Hepatic stellate cell (primary cell): ENCODE measurements at places on chromosomes 6 and 20.

DNA sequence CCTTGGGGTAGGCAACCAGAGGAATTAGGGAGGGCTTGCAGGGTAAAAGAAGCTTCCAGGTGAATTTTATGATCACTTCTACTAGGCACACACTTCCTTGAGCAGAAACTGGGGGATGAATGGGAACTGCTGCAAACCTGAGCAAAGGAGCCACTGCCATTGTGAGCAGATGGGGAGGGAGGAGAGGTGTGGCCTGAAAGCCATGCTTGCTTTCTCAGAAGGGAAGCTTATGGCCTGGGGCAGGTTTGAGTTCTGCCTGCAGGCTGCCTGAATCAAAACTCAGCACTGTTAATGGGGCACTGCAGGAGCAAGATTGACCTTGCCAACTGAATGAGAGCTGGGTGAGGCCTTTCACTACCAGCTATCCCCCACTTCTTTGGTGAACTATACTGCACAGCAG is 328.1 kb downstream of the NKAIN2 start:
- DNase-seq: no peak

GRCh38 chr6:7684076-7684475 is 41.8 kb upstream of the BMP6 start:
- DNase-seq: no peak

DNA sequence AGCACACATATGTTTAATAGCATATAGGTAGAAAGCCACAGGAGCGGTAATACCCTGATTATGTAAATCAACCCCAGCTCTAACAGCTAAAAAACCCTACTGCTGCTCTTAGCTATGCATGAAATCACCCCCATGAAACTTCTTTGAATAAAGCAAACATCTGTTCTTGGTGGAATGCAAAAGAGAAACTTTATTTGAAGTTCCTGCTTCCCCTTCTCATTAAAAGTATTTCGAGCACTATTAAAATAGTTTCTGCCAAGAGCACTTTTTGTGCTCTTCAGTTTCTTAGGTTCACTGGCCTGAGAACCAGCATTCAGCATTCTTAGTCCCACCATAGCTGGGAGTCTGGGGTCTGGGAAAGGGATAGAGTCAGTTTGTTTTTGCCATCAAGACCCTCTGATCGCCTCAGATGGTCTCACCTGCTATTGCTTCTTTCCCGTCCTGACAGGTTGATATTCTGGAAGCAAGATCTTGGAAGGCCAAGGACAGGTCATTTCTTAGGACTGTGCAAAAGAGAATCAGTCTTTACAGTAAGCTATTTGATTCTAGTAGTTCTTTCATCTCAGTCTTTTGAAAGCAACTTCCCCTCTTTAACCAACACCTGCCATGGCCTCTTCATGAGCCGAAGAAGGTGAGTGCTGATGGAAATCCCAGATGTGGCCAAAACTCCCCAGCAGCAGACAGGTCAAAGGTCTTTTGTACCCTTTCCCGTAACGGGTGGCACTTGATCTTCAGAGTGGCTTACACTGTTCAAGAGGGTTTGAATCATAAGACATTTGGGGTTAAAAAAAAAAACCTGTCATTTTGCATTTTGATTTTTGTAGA is 76.5 kb upstream of the TMEM170B start:
- DNase-seq: no peak

DNA sequence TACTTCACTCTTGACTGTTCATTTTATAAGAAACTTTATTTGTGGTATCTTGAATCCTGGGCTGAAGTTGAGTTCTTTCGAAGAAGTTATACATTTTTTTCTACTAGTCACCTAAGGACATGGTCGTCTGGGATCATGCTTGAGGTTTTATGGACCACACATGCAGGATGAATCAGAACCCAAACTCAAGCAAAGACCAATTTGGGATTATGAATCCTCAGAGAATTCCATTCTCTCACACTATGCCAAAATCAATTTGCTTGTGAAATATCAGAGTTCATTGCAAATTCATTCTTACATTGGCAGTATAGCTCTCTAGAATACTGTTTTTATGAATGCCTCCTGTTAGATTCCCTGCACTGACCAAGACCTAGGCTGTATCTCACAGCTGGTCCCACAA is 114.3 kb upstream of the HDAC2 start:
- DNase-seq: no peak
